ENCODE measurements at places on chromosomes 1 and 21. TPM values are rescaled to one million over a fixed set of nuclear protein-coding genes. Genes with fewer than 3 reads are reported as not detected.

- no peak for DNase-seq
Observed at GRCh38 chr1:186187601-186188000, 187.5 kb downstream of the TPR start.

Gene ANXA9
- 0.18 TPM for total RNA-seq

DNA sequence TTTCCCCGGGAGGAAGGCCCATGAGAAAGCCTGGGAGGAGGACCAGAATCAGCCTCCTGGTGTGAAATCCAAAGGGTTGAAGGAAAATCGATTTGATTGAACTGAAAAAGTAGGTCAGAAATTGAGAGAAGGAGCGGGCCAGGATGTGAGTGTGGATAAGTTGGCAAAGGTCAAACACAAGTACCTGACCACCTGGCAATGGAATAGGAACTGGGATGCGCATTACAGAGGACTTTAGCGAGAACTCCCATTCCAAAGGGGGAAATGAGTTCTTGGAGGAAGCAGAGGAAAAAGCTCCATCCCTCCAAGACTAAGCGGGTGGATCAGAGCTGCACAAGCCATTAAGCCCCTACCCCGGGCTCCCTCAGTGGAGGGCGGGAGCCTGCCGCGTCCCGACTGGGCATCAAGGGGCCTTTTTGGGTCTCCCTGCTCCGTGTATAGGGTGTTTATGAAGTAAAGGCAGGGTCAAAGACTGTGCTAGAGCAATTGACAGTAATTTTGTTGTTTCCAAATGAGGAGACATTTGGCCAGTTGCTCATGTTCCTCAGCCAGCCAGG is 56.4 kb downstream of the TGFB2 start:
- DNase-seq = no peak

- DNase-seq = no peak
Observed at GRCh38 chr1:86633921-86634320, 70.5 kb upstream of the SH3GLB1 start.

GRCh38 chr1:110864287-110864686 is 8.7 kb upstream of the CD53 start:
- no peak for DNase-seq
